D341Med (cell line): ENCODE measurements at places on chromosomes 7 and 10.

DNA sequence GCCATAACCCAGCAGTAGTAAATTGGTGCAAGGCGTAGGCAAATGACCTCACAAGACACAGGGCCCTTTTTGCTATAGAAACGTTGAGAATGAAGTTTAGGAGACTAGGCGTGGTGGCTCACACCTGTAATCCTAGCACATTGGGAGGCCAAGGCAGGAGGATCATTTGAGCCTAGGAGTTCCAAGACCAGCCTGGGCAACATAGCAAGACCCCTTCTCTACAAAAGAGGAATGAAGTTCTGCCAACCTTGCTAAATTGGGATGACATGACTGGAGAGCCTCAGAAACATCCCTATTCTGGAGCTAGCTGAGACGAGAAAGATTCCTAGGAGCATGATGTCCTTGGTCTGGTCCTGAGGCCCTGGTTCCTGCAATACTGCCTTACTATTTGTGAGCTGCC is 20.6 kb downstream of the CDK1 start:
- no peak for DNase-seq

GRCh38 chr10:67666416-67667034 is 29.5 kb downstream of the CTNNA3 start:
- DNase-seq = no peak

GRCh38 chr7:50125766-50126165 is 32.7 kb upstream of the ZPBP start:
- DNase-seq = no peak

DNA sequence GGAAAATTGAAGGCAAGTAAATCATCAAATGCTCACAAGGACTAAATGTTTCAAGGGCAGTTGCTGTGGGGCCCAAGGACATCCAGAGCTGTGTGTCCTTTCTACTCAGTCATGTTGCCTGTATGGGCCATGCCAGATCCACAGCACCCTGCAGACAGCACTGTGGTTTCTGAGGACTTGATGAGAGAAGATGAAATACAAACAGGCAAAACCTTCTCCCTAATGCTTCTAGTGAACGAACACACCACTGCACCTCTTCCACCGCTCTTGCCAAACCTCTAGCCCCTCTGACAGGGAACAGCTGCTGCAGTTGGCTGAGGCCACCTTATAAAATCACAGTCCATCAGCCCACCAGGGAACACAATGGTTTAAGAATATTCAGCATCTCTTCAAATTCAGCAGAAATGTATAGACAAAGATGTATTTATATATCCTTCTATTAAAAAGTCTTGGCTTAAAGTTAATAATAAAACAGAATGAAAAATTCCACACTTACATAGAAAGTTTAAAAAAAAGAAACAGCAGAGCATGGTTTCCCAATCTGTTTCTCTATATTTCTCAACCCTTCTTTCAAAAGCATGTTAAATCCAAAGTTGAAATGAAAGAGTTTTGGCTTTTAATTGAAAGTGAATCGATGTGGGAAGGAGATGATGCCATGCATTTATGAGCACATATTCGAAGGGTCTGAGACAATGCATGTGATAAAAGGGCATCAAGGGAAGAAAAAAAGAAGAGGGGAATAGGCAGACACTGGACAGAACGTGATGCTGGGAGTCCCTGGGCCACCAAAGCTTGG is 14.0 kb downstream of the CYP3A7 start:
- no peak for DNase-seq

GRCh38 chr7:3065724-3066143 is 22.1 kb upstream of the CARD11 start:
- DNase-seq = no peak

GRCh38 chr7:1045069-1046063 is 1.0 kb downstream of the GPR146 start:
- no peak for DNase-seq

GRCh38 chr7:105666324-105666723 is 85.0 kb upstream of the EFCAB10 start:
- no peak for DNase-seq

DNA sequence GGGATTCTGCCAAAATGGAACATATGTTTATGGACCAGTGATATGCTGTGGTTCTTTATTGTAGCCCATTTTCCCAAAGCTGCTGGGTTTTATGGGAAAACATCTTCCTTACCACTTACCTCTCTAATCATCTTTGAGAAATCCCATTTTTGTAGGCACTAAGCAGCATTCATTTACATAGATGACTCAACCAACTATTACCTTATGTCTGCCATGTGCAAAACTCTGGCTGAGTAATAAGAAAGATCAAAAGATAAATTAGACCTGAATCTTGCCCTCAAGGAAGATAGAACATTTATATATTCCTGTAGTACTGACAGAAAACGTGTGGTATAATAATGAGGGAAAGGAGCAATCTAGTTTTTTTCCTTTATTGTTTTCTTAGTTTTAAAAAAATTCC is 24.3 kb downstream of the CBLL1 start:
- DNase-seq = no peak

DNA sequence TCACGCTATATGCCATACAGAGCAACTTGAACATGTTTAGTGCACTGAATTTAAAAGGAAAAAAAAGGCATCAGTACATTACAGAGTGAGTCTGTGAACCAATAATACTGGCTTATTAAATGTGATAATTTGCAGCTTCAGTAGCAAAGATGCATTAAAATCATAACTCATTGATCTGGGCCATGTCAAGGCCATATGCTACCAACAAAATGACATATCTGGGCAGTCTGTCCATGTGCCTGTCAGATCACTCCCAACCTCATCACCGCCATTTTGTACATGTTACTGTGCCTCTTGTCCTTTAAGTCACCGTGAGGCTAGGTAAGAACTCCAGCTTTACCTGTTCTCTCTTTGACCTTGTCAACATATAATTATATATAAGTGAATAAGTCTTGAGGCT is 307.4 kb upstream of the LRGUK start:
- no peak for DNase-seq

GRCh38 chr10:32197423-32197822 is 141.2 kb upstream of the KIF5B start:
- DNase-seq = no peak

- no peak for DNase-seq
Measured at GRCh38 chr10:112687647-112688046, 240.6 kb downstream of the VTI1A start.

DNA sequence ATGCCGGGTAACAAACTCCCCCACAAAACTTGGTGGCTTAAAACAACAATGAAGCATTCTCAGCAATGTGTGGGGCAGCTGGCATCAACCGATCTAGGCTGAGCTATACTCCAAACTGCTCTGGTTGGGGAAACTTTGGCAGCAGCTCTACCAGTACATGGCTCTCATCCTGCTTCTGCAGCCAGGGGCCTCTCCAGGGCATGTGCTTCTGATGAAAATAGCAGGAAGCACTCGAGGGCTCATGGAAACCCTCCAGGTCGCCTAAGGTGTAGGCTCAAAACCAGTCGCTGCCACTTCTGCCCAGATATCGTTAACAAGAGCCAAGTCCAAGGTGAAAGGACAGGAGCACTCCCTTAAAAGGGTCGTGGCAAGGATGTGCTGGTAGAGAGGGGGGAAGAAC is 134.1 kb downstream of the TEX36 start:
- DNase-seq = no peak

GRCh38 chr10:60350400-60350799 is 39.3 kb downstream of the ANK3 start:
- DNase-seq = no peak

DNA sequence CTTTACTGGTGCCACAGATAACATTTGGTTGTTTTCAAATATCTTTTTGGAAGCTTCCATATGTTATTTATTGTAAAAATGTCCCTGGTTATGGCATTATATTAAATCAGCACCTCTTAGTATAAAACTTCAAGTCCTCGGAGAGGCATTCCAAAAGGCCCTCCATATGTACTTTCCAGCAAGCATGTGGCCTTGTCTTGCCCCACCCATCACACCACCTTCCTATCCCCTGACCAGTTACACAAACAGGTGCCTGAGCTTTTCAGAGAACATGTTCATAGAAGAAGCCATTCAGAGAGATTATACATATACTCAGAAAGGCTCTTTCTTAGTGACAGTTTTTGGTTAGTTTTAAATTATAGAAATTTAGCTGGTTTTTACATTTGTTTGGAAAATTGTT is 92.4 kb upstream of the PRKG1 start:
- no peak for DNase-seq

- no peak for DNase-seq
Measured at GRCh38 chr10:28744069-28744768, 66.9 kb downstream of the BAMBI start.

DNA sequence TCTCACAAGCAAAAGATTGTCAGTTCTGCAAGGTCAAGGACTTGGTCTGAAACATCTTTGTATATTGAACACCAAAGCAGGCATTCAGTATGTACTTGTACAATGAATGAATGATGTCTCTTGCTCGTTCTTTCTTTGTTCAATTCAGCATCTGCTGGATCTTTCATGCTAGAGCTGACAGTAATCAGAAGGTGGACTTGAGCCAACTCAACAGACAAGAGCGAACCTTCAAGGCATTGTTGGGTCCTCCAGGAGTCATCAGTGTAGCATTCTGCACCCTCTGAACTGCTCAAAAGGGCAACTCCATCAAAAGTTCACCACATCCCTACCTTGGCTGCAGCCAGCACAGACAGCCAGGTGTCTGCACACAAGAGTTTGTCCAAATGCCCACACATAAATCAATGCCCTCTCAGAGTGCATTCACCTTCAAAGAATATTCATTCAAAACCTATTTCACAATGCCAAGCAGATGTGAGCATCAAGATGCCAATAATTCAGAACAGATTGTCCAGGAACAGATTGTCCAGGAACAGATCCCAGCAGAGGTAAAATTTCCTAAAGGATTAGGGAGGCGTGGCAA is 386.7 kb downstream of the CALN1 start:
- DNase-seq = no peak

GRCh38 chr7:143176128-143176527 is 7.1 kb upstream of the TAS2R39 start:
- no peak for DNase-seq

DNA sequence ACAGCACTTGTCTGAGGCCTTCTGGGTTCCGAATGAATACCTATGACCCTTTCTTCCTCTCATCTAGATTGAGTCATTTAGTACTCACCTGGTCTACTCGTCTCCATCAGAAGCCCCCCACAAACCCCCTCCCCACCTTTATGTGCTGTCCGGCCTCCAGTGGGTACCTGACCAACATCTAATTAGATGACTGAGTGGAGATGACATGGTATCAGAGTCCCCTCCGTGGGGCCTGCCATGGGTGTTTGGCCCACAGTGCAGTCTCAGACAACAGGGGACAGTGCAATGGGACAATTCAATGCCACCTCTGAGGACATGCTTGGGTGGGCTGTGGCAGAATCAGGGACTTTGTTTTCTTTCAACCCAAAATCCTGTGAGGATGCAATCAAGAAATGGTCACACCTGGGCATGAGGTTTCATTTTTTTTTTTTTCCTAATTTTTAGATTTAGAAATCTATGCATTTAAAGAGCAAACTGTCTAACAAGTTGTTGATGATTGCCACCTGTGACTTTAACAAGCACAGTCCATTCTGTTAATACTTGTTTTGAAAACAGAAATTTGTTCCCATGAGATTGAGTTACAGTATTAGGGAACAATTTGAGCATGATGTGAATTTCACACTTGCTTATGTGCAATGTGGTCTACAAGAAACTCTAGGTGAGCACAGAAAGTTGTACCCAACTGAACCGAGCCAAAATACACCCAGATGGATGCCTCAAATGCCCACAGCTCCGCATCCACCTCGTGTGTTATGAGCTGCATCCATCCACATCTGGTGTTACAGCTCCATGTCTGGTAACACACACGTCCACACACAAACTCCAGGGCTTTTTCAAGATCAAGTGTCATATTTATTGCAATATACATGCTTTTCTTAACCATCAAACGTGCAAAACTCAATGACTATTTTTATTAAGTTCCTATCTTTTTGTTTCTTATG is 27.5 kb downstream of the GPRIN2 start:
- no peak for DNase-seq

GRCh38 chr7:145909991-145910513 is 206.5 kb upstream of the CNTNAP2 start:
- DNase-seq = no peak

DNA sequence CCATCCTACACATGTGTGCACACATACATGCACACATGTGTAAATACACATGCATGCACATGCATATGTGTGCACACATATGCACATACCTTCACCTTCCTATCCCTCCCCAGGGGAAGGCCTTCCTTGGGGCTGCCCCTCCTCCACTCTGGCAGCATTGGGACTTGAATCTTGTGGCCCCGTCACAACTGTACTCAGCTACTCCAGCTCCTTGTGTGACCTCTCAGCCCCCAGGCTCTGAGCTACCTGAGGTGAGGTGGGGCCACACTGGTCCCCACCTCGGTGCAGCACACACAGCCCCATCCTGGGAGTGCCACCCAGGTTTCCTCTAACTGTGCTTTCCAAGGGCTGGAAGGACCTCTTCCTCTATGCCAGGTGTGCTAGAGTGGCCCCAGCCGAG is 116.0 kb downstream of the LHPP start:
- no peak for DNase-seq

GRCh38 chr10:18008986-18009385 is 57.3 kb downstream of the SLC39A12 start:
- no peak for DNase-seq

DNA sequence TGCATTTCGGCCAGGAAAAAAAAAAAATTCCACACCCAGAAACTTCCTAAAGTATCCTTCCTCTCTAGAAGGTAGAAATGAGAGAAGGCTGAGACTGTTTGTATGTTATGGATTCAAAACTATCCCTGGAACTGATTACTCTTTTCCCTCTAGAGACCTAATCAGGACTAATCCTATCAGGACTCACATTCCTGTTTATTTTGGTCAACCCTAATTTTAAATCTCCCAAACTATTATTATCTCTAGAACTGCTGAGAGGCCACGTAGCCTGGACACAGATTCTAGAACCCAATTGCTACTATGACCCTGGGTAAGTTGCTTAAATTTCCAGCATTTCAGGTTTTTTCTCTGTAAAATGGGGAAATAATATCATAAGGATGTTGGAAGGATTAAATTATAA is 346.8 kb upstream of the MEOX2 start:
- no peak for DNase-seq
